ENCODE measurements at places on chromosomes 16 and 17. TPM values are rescaled to one million over a fixed set of nuclear protein-coding genes. Genes with fewer than 3 reads are reported as not detected.

TMEM100 gene
- 9.9 TPM for polyA plus RNA-seq

EPN3 gene
- polyA plus RNA-seq: 1.8 TPM

GRCh38 chr16:57479976-57480753 is 6.1 kb downstream of the DOK4 start:
- DNase-seq: no peak

SLC12A3 gene
- polyA plus RNA-seq: not detected

DNA sequence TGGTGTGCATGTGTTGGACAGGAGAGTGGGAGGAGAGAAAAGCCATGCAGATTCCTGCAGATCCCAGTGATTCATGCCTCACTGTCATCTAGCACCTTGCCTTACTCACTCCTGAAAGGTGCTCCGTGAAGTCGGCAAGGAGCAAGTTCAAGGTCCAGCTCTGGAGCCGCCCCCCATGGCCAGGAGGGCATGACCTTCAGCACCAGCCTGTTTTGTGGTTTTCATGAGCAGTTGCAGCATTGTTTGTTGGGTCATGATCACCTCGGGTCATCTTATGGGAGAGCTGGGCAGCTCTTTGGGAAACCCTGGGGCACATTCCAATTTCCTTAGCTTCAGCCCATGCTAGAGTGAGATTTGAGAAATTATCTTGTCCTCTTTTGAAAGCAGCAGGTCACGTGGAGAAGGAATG is 137.5 kb upstream of the IRX3 start:
- no peak for DNase-seq

NPIPA7 gene
- 1.6 TPM for polyA plus RNA-seq

CRHR1 gene
- polyA plus RNA-seq: not detected

All from muscle of back (tissue), 13 donors.